Muscle of back (tissue), 13 donors: ENCODE measurements at places on chromosomes 16 and 17. TPM values are rescaled to one million over a fixed set of nuclear protein-coding genes. Genes with fewer than 3 reads are reported as not detected.

FZD2 gene
- 13.2 TPM for polyA plus RNA-seq

CA7 gene
- polyA plus RNA-seq: not detected

ZFPM1 gene
- 1.3 TPM for polyA plus RNA-seq

GRCh38 chr17:79473111-79473875 lies 137.6 kb downstream of the RBFOX3 start:
- peak; percentile 69 for DNase-seq

TPSD1 gene
- 0.33 TPM for polyA plus RNA-seq

GAS2L2 gene
- not detected for polyA plus RNA-seq

KRT16 gene
- not detected for polyA plus RNA-seq

RAB11FIP3 gene
- polyA plus RNA-seq: 29.3 TPM

DNA sequence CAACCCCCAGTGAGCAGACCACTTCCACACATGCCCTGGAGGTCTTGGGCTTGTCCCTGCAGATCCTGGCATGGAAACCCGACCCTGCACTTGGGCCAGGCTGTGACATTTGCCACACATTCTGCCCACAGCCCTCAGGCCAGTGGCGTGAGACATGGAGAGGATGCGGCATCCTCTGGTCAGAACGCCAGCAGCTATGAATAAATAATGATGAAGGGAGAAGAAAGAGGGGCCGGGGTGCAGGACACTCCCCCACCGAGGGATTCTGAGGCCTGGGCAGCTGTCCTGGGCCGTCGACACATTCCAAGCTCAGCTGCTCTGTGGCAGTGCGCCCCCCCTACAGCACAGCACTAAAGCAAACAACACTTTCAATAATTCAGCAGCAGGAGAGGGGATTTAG lies 148.8 kb downstream of the ENGASE start:
- DNase-seq: no peak

IL34 gene
- polyA plus RNA-seq: 4.8 TPM

GRCh38 chr17:28711723-28712031 lies at the start of gene PROCA1:
Gene PROCA1 (minus strand): TSS chr17:28711888. CDS start chr17:28711660, 228 bp downstream.
- DNase-seq: no peak

- DNase-seq: no peak
These were observed 51.7 kb upstream of the SEC14L1 start for GRCh38 chr17:77089124-77089490.

TMEM92 gene
- 0.76 TPM for polyA plus RNA-seq

TP53TG3C gene
- not detected for polyA plus RNA-seq

TBC1D26 gene
- 0.12 TPM for polyA plus RNA-seq

- no peak for DNase-seq
These were observed 2.3 kb upstream of the KRT15 start for GRCh38 chr17:41520821-41521521.

DNA sequence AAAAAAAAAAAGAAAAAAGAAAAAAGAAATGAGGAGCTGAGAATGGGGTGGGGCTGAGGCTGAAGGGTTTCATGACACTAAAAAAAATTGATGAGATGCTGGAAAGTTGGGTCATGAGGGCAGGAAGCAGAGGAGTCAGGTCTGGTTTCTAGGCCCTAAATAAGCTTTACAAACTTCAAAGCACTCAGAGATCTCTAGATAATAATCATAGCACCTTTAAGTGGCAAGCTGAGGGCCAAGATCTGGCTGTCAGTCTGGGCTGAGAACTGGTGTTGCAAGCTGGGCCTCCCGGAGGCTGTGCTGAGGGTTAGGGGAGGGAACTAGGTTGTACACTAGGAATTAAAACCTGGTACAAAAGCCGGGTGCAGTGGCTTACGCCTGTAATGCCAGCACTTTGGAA lies 6.4 kb downstream of the ZNF764 start:
- no peak for DNase-seq

- DNase-seq: no peak
These were observed 267.6 kb downstream of the STX8 start for GRCh38 chr17:9308069-9308468.

DNA sequence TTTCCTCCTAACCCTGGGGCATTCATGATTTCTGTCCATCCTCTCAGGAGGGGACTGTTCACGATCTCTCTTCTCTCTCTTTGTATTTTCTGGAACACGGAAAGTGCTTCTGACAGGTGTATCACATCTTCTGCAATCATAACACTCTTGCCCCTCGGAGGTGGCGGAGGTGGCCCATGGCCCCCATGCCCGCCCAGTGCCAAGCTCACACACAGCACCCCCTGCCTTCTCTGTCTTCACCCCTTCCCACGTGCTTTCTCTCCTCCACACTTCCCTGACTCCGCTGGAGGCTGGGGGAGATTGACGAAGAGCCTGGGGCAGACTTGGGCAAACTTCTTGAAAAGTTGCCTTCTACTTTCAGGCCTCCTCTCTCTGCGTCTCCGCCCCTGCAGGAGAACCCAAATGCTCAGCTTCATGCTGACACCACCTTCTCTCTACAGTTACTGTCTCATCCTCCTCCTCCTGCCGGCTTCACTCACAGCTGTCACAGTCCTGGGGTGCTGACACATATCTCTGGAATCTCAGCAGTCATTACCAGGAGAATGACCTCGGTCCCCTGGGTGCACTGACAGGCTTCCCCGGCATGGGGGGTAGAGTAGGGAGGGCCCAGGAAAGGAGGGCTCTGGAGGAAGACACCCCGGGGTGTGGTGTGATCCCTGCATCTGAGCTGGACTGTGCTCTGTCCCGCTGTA lies 127.1 kb downstream of the ENGASE start:
- DNase-seq: peak; percentile 21
